BE2C (cell line): ENCODE measurements at places on chromosomes 5 and 9.
A peak's percentile ranks its signal among the peaks of the same experiment; 100 is the strongest.

- DNase-seq = no peak
Measured at GRCh38 chr5:31561946-31562345, 29.8 kb downstream of the C5orf22 start.

DNA sequence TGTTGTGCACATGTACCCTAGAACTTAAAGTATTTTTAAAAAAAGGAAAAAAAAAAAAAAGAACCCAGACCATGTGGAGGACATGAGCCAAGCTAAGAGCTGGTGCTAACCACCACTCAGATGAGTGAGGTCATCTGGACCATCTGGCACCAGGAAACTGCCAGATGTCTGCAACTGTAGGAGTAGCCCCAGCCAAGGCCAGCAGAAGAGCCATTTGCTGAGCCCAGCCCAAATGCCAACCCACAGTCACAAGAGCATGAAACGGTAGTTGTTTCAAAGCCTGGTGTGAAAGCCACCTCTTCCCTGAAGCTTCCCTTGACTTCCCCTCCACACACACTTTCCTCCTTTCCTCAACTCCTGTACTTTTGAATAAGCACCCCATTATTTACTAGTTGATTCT lies 69.2 kb upstream of the FCN1 start:
- DNase-seq = no peak

DNA sequence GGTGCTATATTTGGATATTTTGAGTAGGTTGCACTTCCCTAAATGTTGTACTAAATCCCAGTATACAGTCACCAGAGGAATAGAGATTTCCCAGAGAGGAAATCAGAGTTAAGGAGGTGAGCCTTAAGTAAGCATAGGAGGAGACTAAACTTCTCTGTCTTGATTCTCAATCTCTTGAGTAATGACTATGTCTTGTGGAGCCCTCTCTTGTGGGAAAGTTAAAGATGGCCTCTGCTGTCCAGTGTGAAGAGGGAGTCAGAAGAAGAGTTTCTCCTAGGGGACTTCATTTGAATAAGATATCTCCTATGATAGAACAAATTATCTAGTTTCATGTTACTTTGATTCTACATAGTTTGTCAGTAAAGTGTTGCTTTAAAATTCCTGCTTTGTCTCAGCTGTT lies 502.5 kb downstream of the PDE4D start:
- DNase-seq = no peak

GRCh38 chr5:110258460-110259216 lies 467.8 kb downstream of the TMEM232 start:
- peak; percentile 11 for DNase-seq

DNA sequence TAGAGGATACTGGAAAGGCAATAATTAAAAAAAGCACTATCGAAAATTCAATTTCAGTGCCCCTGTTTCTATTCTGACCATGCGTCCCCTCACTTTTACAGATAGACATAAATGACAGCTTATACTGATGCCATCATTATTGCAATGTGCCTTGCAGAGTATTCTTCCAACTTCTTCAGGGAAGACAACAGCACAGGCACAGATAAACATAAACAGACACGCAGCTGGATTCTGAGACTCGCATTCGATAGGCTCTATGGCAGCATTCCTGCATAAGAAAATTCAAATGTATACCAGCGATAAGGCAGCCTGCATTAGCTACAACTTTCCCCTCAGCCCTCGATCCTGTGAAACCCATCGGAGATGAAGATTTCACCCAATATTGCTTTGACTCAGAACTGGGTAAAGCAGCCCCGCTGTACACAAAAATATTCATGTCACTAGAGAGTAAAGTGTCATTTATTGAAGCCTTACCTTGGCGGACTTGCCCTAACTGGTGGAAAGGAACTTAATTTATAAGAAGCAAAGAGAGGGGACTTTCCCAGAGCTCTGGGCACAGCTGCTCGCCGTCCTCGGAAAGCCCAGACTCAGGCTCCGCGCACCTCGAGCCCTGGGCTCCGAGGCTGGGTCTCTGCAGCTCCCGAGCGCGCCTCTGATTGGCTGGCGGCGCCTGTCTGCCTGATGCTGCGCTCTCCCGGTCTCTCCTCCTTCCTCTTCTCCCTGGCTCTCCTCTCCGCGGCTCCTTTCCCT lies at the start of gene CDH18:
CDH18 (minus strand) TSS at position 589 of the 750 bp plus-strand sequence. CDS start 149,214 bp downstream, outside the sequence.
- DNase-seq = peak; percentile 88

GRCh38 chr5:103373597-103374472 lies 115.3 kb downstream of the MACIR start:
- DNase-seq = no peak

DNA sequence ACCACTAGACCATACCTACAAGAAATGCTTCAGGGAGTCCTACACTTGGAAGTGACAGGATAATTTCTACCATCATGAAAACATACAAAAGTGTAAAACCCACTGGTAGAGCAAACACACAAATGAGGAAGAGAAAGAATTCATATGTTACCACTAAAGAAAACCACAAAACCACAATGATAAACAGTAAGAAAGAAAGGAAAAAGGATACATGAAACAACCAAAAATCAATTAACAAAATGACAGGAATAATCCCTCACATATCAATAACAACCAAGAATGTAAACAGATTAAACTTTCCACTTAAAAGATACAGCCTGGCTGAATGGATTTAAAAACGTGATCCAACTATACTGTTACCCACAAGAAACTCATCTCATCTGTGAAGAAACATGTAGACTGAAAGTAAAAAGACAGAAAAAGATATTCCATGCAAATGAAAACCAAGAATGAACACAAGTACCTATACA lies 83.4 kb downstream of the LPAR1 start:
- no peak for DNase-seq

- DNase-seq = peak; percentile 75
Measured at GRCh38 chr9:135701959-135702721, at the start of gene KCNT1. Gene KCNT1 (plus strand): TSS chr9:135702185. CDS start chr9:135702259, 74 bp downstream.

DNA sequence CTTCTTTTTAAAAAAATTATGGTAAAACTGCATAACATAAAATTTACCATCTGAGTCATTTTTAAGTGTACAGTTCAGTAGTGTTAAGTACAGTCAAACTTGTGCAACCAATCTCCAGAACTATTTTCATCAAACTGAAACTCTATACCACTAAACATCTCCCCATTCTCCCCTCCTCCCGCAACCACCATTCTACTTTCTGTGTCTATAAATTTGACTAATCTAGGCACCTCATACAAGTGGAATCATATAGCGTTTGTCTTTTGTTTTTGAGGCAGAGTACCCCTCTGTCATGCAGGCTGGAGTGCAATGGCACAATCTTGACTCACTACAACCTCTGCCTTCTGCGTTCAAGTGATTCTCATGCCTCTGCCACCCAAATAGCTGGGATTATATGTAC lies 24.0 kb upstream of the EBF1 start:
- DNase-seq = no peak

DNA sequence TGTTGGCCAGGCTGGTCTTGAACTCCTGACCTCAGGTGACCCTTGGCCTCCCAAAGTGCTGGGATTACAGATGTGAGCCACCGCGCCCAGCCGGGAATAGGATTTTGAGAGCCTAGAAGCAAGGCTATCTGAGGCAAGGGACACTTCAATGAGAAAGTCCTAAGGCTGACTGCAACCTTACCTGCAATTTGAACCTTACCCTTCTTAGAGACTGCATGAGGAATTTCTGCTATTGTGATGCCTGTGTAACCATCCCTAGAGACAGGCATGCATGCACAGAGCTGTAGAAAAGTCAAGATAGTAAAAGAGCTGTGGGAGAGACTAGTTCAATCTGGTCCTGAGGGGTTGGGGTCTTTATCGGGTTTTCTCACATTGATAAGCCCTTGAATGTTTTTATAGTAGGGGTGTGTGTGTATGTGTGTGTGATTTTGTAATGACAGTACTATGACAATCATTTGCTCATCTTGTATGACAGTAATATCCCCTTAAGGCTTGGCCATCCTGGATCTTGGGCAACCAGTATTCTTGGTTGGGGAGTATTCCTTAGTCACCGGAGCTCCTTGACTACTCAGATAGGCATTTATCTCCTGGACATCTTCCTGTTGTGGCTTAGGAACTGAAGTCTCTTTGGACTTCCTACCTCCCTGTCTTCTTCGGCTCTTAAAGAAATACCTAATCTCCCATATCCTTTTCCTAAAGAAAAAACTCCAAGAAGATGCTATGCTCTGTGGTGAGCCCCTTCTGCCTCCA lies 11.2 kb downstream of the DNAJB5 start:
- no peak for DNase-seq

DNA sequence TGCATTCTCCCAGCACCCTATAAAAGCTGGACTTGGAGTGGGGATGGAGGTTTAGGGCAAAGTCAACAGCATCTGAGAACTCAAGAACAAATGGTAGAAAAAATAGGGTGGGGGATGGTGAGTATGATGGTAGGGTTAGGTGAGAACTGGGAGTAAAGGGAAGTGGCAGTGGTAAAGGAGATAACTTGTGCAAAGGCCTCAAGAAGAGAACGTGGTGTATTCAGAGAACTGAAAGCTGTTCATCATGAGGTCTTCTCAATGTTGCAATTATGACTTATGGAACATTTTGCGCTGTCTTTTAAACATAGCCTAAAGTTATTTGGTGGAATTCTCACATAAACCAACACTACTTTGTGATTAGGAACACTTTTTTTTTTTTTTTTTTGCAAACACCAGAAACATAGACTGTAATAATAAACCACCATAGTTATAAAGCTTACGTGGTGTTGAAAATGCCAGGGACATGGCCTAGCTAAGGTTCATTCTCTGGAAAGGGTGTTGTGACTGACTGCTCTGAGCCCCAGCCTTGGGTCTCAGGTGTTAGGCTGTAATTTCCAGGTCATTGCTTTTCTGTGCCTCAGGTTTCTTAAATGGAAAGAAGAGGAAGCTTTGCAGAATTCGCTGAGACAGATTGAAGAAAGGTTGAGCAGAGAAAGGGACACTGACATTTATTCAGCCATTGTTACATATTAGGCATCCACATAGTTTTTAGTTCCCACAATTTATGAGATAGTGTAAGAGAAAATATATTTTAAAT lies 19.2 kb upstream of the TXNDC8 start:
- no peak for DNase-seq

DNA sequence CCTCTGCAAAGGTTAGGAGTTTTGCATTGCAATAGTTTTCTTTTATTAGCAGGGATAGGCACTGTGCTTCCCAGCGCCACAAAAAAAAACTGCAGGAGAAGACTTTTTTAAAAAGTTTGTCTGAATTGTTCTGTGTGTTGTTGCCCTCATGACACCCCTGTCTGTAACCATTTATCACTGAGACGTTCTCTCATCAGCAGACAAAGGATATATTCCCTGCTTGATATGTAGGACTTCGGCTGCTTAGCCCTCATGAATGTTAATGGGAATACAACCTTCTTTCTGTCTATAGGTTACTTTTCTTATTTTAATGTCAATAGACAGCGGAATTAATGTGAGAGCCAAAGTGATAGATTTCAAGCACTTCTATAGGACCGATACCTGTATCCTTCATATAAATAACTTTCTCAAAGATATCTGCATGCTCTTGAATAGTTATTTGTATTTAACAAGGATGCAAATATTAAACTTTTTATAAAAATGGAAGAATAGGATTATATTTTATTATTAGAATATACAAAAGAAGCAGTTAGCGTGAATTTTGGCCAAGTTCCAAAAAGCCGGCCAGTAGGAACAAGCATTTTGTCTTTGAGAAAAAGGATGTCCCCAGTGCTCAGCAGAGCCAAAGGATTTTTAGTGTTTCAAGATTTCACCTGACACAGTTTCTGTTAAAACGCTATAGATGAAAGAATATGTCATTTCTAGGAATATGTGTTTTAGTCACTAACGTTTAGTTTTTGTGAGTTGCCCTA lies 1.5 kb upstream of the LYSMD3 start:
- DNase-seq = no peak

GRCh38 chr5:45521067-45521466 lies 175.1 kb downstream of the HCN1 start:
- DNase-seq = peak; percentile 70

DNA sequence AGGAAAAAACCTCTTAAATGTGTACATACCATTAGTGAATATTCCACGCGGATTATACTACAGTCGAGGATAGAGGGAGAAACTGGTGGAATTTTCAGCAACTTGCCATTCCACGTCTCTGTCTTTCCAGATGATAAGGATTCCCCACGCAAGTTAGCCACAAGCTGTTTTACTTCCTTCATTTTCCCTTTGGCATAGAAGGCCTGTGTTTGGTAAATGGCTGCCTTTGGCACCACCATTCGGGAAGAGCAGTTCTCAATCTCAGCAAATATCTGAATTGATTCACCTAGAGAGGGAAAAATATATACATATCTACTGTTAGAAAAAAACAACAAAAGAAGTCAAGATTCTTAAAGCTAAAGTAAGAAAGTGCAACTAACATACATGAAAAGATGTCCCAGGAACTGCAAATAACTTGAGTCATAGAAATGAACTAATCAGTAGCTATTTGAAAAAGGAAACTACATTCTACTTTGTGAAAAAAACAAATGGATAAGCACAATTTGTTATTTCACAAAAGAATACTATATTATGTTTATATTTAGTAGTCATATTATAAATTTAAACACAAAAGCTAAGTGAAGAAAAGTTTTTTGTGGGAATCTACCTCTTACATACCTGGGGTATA lies 8.1 kb downstream of the ARRDC3 start:
- no peak for DNase-seq

- no peak for DNase-seq
Measured at GRCh38 chr5:93431250-93431649, 149.8 kb downstream of the NR2F1-AS1 start.

- no peak for DNase-seq
Measured at GRCh38 chr5:159609359-159609758, 279.1 kb upstream of the IL12B start.

- DNase-seq = no peak
Measured at GRCh38 chr9:104905153-104905901, 22.6 kb downstream of the ABCA1 start.

- no peak for DNase-seq
Measured at GRCh38 chr5:145341842-145342241, 493.3 kb downstream of the PRELID2 start.

DNA sequence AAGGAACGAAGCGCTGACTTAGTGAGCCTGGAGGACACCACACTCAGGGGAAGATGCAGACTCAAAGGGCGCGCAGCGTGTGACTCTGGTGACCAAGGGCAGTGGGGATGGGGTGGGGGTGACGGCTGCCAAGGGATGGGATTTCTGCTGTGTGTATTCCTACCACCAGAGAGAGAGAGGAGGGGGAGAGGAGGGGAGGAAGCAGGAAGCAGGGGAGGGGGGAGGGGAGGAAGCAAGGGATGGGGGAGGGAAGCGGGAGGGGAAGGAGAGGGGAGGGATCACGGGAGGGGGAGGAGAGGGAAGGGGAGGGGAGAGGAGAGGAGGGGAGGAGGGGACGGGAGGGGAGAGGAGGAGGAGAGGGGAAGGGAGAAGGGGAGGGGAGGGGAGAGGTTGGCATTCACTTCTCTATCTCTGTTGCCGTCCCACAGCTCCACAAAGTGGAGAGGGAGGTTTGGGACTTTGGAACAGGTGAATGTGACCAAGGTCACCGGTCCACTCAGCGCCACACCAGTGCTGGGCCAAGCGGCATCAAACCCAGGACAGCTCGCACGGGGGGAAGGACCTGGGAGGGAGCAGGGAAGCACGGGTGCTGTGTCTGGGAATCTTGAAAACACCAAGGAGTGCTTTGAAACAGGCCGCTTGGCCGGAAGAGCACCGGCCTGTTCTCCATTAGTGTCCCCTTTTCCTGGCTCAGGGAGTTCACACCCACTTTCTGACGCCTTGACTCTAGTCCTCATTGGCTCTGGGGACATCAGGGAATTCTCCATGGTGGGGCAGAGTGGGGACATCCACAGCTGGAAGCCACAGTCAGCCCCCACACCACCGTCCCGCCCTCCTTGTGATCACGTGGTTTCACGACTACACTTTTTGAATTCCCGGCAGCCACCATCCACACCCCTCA lies 77.4 kb downstream of the VAV2 start:
- no peak for DNase-seq
